Stimulated activated CD8-positive, alpha-beta memory T cell treated with anti-CD3 and anti-CD28 coated beads, Interleukin-7, amount 100 ng/mL, for 48 hours (primary cell): ENCODE measurements at places on chromosomes 6 and 20.

DNA sequence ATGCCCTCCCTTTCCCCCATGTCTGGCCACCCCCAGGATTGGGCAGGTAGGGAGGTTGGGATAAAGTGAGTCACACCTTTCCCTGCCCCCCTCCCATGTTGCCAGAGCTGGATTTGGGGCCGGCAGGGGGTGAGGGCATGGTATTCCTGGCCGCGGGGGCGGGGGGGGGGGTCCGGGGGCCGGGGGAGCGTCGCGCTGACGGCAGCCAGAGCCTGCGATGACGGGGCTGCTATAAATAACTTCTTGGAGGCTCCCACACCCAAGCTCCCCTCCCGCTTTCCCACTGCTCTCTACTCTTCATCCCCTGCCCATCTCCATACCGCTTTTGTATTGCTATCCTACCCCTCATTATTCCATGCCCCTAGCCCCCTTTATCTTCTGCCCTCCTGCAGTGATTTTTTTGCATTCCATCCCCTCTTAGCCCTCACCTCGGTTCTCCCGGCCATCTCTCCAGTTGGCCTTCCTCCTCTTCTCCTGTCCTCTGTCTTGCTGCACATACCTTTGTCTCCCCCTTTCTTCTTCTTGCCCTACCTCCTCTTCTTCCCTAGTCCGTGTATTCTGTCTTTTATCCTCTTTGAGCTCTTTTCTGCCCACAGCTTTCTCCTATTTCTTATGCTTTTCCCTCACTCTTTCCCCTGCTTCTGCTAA is 13.8 kb downstream of the SYNGAP1 start:
- no peak for DNase-seq

- DNase-seq, result no peak
Observed at GRCh38 chr20:50723672-50724071, 7.7 kb upstream of the PARD6B start.

DNA sequence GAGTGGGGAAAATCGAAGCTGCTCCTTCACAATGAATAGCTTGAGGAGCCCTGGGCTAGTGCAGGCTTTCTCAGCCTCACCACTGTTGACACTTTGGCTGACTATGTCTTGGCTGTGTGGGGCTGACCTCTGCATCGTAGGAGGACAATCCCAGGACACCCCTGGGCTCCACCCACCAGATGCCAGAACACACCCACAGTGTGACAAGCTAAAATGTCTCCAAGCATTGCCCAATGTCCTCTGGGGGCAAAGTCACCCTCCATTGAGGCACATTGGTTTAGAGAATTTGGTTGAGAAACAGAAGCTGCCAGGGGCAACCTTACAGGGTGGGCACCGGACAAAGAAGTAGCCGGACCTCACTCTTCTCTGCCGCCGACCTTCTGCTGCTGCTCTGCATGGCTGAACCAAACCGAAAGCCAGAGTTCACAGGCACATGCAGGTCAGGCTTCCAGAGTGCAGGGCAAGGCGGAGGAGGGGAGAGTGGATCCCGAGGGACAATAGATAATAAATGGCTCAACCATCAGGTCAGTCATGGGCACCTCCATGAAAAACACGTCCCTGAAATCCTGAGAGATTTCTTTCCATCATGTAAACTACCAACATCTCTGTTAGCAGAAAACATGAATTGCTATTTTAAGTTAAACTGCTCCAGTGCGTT is 189.0 kb downstream of the LRFN2 start:
- no peak for DNase-seq

GRCh38 chr6:98835149-98836024 is 1.0 kb downstream of the POU3F2 start:
- DNase-seq, result no peak

DNA sequence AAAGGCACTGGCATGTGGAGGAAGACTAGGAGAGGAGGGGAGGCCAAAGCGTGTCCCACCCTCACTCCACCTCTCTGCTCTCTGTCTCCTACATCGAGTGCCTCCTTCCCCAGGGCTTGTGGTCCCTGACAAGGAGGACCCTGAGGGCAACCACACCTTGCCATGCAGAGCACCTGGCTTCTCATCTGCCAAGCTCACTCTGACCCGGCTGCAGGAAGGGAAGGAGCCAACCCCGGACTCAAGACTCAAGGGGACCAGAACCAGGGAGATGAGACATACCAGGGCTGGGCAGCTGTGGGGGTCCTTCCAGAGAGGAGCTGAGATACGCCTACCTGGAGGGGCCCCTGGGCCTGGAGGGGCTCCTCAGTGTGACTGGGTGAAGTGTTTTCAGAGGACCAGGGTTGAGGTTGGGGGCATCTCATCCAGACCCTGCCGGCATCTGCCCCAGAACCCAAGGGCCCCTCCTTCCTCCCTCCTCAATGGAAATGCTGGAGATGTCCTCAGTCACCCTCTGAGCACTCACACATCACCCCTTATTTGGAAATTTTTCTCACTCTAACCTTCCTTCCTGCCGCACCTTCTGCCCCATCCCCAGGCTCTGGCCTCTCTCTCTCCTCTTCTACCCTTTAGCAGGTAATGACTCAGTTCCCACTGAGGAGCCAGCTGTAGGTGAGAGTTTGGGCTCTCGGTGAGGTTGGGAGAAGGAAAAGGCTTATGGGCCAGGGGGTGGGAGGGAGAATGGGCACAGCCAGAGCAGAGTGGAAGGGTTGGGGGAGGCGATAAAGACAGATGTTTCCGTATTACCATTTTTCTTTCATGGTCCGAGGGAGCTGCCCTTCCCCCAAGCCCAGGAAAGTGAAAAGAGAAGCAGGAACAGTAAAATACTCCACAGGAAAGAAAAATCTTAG is 32.0 kb upstream of the POU5F1 start:
- DNase-seq, result no peak

- no peak for DNase-seq
Observed at GRCh38 chr6:73250016-73250415, 13.0 kb downstream of the KHDC1 start.

DNA sequence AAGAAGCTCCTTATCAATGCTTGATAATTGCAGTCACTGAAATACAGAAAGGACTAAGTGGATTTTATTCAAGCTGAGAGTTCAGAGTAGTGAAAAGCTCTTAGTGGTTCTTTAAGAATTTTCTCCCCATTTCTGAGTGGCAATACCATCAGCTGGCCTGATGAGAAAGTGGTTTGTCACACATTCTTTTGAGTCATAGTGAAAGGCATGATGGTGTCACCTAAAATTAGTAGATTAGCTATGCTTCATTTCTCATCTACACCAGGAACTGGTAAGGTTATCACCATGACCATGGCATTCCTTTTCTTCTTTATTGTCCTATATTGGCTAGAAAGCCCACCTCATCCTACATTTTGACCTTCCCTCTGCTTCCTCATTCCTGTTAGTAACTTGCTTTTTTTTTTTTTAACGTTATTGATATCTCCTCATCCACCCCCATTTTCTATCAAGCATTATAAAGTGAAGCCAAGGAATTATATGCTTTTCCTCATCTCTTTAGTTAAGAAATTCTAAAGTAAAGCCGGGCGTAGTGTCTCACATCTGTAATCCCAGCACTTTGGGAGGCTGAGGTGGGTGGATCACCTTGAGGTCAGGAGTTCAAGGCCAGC is 67.4 kb upstream of the LOC128125822 start:
- no peak for DNase-seq

- DNase-seq, result no peak
Observed at GRCh38 chr20:24838546-24839535, 110.2 kb upstream of the CST7 start.

DNA sequence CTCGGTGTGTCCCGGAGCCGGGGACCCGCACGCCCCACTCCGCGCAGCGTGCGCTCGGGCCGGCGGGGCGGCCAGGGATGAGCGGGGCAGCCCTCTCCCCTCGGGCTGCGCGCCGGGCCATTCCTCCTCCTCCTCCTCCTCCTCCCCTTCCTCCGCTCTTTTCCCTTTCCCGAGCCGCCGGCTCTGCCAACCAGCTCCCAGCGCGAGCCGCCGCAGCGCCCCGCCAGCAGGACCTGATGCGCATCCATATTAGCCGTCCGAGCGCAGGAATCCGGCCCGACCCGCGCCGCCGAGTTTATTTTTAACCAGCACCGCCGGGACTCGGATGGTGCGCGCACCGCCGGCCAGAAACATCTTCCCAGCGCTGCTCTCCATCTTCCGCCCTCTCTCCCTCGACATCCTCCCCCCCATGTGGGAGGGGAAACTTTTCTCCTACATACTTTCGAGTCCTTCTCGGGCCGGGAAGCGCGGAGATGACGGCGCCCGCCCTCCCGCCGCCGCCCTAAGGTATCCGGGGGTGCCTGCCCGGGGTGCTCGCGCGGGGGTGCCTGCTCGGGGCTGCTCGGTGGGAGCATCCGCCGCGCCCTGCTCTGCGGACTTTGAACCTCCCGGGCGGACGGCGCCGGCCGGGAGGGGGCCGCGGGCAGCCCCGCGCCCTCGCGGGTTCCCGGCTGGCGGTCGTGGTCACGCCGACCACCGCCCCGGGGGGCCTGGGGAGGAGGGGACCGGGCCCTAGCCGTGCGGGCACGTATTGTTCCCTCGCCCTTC is 619 bp downstream of the RREB1 start:
- DNase-seq, result no peak

DNA sequence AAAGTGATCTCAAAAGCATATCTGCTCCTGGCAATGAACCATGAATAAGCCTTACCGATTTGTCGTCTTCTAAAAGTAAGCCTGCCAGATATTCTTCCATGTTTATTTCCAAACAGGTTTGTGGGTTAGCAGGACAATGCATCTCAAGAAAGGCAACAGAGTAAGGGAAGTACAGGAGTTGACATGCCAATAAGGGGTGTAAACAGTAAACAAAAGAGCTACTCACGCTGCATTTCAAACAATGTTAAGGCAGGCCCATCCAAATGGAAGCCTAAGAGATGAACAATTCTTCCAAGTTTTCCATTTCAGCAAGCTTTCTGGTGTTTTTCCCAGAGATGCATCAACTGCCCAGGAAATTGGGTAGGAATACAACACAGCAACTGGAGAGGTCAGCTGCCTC is 27.8 kb upstream of the CRIP3 start:
- no peak for DNase-seq

GRCh38 chr6:127188744-127189143 is 70.3 kb downstream of the RSPO3 start:
- DNase-seq, result no peak

- no peak for DNase-seq
Observed at GRCh38 chr6:136983687-136984086, 61.1 kb downstream of the IL20RA start.

GRCh38 chr6:106613590-106613989 is 15.7 kb downstream of the RTN4IP1 start:
- DNase-seq, result no peak

DNA sequence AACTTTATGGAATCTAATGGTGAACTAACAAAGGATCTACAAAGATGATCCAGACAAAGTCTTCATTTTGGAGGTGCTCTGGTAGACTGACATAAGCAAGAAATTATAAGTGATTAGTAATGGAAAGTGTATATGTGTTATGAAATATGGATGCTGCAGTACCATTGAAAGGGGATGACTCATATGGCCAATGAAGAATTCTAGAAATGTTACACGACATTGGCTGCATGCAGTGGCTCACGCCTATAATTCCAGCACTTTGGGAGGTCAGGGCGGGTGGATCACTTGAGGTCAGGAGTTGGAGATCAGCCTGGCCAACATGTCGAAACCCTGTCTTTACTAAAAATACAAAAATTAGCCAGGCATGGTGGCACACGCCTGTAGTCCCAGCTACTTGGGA is 23.5 kb downstream of the CFAP206 start:
- DNase-seq, result no peak

- DNase-seq, result no peak
Observed at GRCh38 chr6:153150371-153150751, 19.3 kb upstream of the RGS17 start.

- DNase-seq, result no peak
Observed at GRCh38 chr20:46681032-46681854, 8.0 kb downstream of the TP53RK start.

DNA sequence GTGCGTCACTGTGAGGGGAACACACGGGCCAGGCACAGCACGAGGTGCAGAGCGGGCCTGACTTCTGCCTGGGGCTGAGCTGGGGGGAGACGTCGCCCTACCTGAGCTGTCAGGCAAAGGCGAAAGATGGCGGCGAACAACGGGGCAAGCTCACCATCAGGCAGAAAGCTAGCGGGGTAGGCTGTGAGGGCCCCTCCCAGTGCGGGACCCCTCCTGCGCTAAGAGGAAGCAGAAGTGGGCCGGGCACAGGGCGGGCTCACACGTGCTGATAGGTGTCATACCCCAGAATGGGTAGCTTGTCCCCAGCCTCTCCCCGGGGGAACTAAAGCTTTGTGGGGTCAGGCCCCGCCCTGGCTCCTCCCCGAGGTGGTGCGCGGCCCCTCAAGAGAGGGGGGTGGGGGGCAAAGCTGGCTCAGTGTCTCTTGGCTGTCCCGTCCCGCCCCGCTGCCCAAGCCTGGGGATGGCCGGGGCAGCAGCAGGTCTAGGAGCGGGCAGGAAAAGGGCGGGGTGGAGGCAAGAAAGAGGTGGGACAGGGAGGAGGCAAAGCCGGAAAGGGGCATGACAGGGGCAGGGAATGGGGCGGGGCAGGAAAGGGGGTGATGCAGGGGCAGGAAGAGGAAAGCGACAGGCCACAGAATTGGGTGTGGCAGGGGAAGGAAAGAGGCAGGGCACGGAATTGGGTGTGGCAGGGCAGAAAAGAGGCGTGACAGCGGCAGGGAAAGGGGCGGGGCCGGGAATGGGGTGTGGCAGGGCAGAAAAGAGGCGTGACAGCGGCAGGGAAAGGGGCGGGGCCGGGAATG is 14.7 kb downstream of the UCKL1 start:
- DNase-seq, result peak; percentile 84

- DNase-seq, result no peak
Observed at GRCh38 chr6:78999737-79000136, 78.3 kb downstream of the PHIP start.

DNA sequence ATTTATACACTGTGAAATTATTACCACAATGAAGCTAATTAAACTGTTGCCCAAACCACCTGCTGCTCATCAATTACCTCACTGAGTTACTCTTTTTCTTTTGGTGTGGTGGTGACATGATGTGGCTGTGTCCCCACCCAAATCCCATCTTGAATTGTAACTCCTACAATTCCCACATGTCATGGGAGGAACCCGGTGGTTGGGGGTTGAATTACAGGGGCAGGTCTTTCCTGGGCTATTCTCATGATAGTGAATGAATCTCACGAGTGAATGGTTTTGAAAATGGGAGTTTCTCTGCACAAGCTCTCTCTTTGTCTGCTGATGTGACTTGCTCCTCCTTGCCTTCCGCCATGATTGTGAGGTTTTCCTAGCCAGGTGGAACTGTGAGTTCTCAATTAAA is 145.0 kb downstream of the LRRC1 start:
- no peak for DNase-seq

- DNase-seq, result no peak
Observed at GRCh38 chr6:167703781-167704180, 122.9 kb upstream of the AFDN start.

DNA sequence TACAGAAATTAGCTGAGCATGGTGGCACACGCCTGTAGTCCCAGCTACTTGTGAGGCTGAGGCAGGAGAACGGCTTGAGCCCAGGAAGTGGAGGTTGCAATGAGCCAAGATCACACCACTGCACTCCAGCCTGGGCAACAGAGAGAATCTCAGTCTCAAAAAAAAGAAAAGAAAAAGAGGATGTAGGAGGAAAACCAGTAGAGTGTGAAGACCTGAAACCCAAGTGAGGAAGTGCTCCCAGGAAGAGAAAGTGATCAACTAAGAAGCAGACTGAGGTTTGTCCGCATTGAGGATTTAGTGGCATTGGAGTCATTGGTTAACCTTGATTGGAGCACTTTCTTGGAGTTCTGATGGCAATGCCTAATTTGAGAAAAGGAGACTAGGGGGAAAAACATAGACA is 20.6 kb upstream of the TASP1 start:
- DNase-seq, result no peak

- no peak for DNase-seq
Observed at GRCh38 chr20:15375836-15376235, 1038.4 kb upstream of the FLRT3 start.

- no peak for DNase-seq
Observed at GRCh38 chr6:157235600-157236039, 87.7 kb downstream of the TMEM242 start.
